ENCODE measurements at places on chromosomes 1 and 21.

DNA sequence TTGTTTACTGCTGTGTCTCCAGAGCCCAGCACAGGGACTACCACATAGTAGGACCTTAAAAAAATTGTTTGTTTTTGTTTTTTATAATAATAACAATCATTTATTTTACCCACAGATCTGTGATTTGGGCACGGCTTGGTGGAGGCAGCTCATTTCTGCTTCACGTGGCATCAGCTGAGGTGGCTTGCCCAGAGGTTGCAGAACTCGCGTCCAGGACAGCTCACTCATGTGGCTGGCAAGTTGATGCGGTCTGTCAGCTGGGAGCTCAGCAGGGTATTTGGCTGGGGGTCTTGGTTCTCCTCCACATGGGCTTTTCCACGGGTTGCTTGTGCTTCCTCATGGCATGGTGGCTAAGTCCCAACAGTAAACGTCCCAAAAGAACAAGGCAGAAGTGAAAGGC, 2.9 kb upstream of the SYNC start:
- DNase-seq, result no peak

DNA sequence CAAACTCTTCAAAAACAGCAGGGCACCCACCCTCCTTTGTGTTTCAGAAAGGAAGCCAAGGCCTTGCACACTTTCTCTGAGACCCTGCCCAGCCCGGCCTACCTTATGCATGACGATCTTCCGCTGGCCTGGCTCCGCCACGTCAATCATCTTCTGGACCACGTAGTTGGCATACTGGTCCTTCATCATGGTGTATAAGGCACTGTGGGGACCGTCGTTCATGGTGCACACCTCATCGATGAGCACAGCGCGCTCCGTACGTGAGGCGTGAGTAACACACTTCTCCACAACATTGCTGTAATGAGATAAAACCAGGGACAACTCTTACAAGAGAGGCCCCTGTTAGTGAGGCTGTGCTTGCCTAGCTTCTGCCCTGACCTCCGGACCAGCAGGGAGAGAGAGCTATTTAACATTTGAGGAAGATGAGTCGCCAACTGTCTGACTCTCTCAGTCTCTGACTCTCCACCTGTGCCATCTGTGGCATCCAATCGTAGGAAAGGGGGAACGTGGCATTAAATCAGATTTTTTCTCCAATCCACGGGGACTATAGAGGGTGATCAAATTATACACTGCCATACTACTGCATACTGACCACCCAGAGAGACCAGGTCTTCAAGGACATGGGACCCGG, 28.1 kb upstream of the SDC3 start:
- no peak for DNase-seq

GRCh38 chr1:157218671-157219070, 80.5 kb upstream of the ETV3 start:
- DNase-seq, result no peak

- DNase-seq, result no peak
Measured at GRCh38 chr1:232813097-232813496, 7.9 kb downstream of the MAP10 start.

GRCh38 chr1:229380536-229381160, 37.8 kb upstream of the CCSAP start:
- DNase-seq, result no peak
